Renal pelvis (tissue), 12 donors: ENCODE measurements at places on chromosomes 7 and 10. TPM values are rescaled to one million over a fixed set of nuclear protein-coding genes. Genes with fewer than 3 reads are reported as not detected.

CEP55 gene
- 12.9 TPM for polyA plus RNA-seq

CALN1 gene
- 0.34 TPM for polyA plus RNA-seq

ITGB1 gene
- polyA plus RNA-seq, result 541 TPM

DNA sequence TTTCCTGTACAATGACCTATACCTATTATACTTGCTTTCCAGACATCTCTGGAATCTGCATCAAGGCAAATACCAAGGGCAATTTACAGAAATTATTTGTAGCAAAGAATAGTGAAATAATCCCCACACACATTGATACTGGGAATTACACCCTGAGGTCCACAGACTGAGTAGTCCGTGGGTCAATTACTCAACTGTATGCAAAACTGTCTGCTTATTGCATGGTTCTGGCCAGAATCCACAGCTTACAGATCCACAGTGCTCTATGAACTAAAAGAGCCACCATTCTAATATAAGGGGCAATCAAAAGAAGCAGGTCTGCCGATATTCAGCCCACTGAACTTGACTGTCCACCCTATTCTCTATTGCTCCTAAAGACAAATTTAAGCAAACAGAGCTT, 5.7 kb downstream of the CHCHD3 start:
- no peak for DNase-seq

C1QL3 gene
- polyA plus RNA-seq, result 2.0 TPM

DNA sequence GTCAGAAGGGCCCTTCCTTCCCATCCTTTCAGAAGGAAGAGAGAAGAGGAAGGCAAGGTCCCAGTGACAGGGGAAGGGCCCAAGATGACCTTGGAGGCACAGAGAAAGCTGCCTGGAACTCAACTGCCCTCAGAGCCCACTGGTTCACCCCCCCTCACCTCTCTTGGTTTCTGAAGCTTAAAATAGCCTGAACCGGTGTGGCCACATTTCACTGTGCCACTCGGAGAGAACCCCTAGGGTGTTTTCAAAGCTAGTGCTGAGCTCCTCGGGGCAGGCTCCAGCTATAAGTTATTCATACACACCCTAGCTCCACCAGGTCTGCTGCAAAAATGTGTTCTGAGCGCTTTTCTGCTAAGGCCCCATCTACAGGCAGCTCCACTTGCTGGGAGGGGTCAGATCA, 60.9 kb upstream of the ADRB1 start:
- DNase-seq, result peak; percentile 53
